ENCODE measurements at places on chromosomes 1 and 21.

DNA sequence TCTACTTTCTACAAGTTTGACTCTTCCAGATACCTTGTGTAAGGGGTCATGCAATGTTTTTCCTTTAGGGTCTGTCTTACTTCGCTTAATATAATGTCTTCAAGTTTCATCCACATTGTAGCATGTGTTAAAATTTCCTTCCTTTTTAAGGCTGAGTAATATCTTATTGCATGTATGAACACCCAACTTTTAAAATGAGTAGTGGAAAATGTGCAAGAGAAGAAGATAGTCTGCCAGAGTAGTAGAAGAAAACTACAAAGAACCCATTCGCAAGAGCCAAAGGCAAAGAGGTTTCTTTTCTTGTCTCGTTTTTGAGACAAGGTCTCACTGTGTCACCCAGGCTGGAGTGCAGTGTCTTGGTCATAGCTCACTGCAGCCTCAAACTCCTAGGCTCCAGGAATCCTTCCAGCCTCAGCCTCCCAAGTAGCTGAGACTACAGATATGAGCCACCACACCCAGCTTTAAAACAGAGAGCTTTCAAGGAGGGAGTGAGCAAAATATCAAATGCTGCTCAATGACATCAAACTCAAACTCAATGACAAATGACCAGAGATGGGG, 9.4 kb downstream of the IL23R start:
- no peak for DNase-seq

DNA sequence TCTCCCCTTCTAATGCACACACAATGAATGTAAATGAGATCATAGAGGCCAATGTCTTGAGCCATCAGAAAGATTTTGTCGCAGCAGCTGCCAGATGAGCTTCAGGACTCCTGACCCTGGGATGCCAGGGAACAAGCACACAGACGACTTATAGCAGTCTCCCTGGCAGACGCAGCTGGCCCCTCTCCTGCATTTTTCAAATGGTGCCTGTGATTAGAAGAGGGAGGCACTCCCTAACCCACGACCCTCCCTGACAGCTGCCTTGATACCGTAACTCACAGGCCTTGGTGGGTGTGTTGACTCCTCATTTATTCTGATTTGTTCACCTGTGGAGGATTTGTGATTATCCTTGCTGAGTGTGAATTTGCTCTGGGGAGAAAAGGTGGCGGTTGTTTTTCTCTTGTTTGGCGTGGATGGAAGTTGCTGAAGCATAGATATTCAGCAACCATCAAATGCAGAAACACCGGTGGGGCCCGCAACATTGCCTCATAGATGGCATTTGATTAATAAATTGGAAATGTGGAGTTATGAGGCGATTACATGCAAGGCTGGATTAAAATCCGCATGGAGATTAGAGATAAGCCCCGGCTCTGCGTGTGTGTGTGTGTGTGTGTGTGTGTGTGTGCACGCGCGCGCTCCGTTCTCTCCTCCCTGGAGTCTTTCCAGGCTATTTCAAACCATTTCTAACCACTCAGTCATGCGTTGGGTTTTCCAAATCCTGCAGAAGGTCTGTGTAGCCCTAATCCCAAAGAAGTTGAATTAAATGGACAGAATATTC, 2.1 kb upstream of the RD3 start:
- DNase-seq: no peak

DNA sequence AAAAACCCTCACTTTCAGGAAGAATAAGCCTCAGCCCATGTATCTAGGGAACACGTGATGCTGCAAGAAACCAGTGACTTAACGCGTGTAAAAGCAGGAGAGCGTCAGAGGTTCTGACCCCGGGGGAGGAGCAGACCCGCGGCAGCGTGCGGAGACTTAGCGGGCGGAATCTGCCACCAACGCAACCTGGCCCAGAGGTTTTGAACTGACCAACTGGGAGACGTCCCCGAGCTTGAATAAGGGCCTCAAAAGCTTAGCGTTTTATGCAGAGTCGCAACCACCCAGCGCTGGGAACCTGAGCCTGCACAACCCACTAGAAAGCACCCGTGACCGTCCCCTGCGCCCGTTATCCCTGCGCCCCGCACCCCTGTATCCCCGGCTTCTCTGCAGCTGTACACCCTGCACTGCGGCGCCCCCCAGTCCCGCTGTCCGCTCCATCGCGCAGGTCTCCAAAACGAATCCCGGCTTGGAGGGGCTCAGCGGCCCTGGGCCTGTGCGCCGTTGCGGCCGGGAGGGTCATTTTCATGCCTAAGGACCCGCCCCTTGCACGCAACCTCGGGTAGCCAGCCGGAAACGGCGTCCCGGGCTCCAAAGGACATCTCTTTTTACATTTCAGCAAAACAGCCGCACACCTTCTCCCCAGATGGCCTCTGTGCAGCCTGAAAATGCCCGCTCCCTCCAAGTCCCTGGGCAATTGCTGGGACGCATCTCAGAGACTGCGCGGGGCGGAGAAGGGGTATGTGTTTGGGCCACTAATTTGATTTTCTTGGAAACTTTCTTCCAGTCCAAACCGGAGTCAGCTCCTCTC, 29.4 kb upstream of the TRIM17 start:
- DNase-seq: no peak

GRCh38 chr1:245797592-245798348, 643.0 kb downstream of the KIF26B start:
- no peak for DNase-seq

DNA sequence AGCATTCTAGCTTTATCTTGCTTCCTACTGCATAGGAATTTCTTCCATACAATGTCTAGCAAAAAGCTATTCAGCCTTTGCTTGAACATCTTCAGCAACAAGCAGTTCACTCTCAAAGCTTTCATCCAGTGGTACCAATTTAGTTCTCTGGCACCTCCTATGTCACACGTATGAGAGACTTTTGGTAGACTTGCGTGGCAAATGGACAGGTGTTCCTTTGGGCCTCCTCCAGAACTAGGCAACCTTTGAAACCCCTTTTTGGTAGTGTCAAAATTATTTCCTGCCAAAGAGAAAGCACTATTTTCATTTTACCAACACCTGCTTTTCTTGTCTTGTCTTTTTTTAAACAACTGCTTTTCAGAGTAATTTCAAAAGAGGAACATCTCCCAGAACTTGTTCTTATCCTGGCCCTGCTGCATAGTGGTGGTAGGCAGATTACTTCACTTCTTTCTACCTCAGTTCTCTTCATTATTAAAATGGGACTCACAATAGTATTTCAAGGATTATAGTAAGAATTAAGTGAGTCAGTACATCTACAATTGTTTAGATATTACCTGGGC, 122.4 kb downstream of the MAST2 start:
- no peak for DNase-seq

GRCh38 chr21:41011098-41011731, 156.7 kb upstream of the BACE2 start:
- no peak for DNase-seq

- DNase-seq: no peak
Observed at GRCh38 chr1:221740369-221740992, 1.4 kb downstream of the DUSP10 start.

Measured in activated CD8-positive, alpha-beta memory T cell treated with anti-CD3 and anti-CD28 coated beads for 48 hours (primary cell).